SW 1271 (cell line): ENCODE measurements at places on chromosomes 16 and 17.

DNA sequence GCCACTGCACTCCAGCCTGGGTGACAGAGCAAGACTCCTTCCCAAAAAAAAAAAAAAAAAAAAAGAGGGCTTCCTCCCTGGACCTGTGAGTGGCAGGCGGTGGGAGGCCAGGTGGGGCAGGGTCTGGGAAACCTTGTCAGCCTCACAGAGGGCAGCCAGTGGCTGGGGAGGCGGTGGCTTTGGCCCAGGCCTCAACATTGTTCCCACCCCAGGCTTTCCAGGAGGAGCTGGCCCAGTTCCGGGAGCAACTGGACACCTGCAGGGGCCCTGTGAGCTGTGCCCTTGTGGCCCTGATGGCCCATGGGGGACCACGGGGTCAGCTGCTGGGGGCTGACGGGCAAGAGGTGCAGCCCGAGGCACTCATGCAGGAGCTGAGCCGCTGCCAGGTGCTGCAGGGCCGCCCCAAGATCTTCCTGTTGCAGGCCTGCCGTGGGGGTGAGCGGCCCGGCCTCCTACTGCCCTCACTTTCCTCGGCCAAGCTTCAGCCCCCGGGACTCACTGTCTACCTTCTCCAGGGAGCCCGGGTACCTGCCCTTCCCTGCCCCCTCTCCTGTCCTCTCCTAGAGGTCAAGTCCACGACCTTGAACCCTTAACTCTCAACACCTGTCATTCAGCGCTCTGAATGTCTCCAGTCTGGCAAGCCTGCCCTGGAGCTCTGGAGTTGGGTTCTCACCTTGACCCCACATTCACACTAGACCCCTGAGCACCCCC is 12.4 kb downstream of the ZNF213 start:
- DNase-seq, result no peak

GRCh38 chr17:17104494-17104893 is 62.2 kb downstream of the MPRIP start:
- no peak for DNase-seq

DNA sequence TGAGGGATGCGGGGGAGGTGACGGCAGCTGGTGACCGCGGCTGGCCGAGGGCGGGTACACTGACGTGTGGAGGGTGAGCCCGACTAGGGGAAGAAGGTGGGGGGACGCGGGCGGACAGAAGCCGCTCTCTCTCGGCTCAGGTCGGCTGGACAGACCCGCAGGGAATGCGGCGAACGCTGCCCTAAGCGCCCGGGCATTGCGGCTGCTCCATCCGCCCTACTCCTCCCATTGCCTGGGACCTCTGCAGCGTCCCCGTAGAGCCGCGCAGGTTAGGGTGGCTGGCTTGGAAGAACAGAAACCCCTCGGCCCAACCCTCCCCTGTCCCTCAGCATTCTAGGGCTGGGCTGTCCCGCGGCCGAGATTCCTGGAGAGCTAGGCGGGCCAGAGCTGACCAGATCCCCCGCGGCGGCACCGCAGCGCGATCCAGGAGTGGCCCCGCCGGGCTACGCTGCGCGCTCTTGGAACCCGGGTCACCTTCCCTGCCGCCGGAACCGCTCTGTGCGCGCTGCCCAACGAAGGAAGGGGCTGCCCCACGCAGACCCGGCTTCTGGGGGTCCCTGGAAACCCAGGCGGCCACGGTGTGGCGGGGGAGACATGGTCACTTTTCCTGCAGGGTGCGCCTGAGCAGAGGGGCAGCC is 3.0 kb downstream of the DLX4 start:
- DNase-seq, result no peak

- DNase-seq, result no peak
Observed at GRCh38 chr17:60671482-60671881, 6.2 kb upstream of the BCAS3 start.

DNA sequence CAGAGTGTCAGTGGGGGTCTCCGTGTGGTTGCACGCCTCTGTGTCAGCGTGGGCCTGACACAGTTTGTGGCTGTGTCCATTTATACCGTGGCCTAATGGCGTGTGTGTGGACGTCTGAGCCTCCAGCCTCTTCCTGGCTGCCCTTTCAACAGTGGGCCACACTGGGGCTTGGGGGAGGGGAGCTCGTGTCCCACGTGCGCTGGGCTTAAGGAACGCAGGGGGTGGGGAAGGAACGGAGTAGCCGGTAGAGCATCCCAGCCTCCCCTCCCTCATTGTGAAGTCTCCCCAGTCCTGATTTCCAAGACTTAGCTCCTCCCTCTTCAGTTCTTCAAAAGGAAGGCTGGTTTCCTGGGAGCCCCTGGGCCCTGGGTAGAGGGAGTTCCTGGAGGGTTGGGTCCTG is 9.5 kb upstream of the HES7 start:
- no peak for DNase-seq

DNA sequence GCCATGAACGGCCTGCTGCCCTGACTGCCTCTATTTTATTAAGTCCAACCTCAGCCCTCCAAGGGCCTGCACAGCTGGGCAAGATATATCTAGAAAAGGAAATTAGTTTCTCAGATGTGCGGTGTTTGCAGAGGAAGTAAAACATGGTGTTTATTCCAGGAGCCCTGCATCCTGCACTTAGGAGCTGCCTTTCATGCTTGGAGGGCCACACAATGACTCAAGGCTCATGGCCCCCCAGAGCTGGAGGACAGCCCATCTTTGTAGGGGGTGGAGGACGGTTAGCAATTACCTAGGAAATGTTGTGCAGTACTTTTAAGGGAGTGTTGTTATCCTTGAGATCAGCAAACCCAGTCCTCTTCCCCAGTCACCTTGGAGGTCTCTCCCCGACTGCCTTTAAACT is 80.5 kb downstream of the COPRS start:
- DNase-seq, result no peak

DNA sequence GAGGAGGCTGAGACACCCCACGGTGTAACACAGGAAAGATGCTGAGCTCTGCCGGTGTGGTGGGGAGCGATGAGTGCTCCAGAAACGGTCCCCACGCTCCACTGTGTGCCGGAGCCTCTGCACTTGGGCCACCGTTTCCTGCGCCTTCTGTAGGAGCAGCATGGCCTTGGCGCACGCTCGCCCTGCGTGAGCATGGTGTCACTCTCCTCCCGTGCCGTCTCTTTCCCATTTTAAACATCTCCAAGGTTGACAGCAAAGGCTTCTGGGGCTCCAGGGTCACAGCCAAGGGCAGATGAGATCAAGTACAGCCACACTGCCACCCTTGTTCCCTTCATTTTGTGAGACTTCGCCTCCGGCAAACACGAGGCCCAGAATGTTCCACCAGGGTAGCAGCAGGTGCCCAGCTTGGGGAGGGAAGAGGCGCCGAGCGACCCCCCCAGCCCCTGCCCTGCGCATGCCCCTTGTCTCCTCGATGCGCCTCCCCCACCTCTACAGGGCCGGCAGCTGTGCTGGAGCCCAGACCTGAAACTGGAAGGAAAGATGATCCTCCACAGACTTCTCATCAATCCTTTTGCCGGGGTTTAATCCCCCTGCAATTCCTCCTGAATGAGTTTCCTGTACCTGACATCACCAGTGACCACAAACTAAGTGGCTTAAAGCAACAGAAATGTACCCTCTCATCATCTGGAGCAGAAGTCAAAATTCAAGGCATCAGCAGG is 19.9 kb upstream of the OSGIN1 start:
- DNase-seq, result no peak

GRCh38 chr16:68993885-68994284 is 111.6 kb upstream of the HAS3 start:
- DNase-seq, result peak; percentile 72

DNA sequence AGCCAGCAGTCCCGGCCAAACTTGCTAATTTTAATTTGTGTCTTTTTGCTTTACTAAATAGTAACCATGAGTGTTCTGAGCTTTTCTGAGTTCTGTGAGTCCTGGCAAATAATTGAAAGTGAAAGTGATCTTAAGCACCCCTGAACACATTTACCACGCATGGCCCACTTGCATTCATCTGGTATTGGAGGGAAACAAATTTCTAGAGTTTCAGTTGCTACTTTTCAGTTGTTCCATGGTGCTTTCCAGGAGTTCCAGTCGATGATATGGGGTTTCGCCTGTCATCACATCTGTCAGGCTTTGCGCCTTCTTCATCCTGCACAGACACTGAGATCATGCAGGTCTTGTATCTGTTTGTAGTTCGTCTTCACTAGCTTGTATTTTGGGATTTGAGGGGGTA is 44.1 kb downstream of the CRLF3 start:
- no peak for DNase-seq

- DNase-seq, result no peak
Observed at GRCh38 chr16:64983231-64983630, 138.6 kb downstream of the CDH11 start.

- DNase-seq, result no peak
Observed at GRCh38 chr17:2123375-2124251, 68.7 kb downstream of the HIC1 start.

GRCh38 chr16:28879261-28879840 is 1.1 kb downstream of the ATP2A1 start:
- no peak for DNase-seq

DNA sequence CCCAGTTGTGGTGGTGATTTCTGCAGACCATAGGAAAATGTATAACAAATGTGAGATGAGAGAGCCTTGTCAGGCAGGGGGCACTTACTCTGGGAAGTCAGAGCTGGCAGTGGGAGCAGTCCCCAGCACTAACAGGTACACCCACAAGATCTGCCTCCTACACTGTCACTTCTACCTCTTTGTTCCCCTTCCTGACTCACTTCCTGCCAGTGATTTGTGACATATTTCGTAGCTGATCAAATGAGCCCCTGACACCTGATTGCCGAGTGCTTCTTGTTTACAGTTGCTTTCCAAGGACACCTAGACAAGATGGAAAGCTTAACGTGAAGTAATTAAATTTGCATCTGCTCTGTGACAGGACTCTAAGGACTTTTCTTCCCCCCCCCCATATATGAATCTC is 40.5 kb downstream of the FTO start:
- DNase-seq, result no peak

DNA sequence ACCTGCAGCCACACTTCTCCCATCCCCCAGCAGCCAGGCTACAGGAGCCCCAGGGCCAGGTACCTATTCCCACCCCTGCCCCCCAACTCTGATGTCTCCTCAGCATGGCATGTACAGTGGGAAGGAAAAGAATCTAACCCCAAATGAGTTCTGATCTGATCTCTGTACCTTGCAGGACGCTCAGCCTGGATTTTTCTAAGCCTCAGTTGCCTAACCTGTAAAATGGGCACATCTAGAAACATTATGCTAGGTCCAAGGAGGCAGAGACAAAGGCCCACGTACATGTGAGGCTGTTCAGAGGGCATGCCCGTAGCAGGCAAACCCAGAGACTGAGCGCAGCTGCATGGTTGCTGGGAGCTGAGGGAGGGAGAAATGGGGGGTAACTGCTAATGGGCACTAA is 35.1 kb downstream of the SLC38A8 start:
- no peak for DNase-seq

DNA sequence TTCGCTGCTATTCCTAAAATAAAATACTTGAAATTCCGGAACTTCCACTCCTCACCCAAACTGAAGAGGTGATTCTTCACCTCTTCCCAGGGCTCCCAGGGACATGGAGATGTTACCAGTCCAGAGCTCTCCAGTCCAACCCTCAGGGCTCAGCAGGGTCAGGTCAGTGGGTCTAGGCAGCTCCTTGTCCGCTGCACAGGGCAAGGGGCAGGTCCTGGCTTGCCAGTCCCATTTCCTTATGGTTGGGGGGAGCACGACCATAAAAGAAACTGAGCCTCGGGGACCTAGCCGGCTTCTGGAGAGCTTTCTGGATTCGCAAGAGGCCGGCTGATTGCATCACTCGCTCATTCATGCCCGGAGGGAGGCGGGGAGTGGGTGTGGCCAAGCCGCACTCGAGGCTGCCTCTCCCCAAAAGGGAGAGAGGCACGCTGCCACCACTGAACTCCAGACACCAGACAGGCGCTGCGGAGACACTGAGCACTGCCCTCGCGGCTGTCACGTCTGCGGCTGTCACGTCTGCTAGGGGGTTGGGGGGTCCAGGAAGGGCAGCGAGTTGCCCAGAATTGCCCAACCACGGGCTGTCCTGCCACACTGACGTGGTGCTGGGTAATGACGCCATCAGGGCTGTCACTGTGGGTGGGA is 15.8 kb downstream of the SLC7A5 start:
- DNase-seq, result no peak

DNA sequence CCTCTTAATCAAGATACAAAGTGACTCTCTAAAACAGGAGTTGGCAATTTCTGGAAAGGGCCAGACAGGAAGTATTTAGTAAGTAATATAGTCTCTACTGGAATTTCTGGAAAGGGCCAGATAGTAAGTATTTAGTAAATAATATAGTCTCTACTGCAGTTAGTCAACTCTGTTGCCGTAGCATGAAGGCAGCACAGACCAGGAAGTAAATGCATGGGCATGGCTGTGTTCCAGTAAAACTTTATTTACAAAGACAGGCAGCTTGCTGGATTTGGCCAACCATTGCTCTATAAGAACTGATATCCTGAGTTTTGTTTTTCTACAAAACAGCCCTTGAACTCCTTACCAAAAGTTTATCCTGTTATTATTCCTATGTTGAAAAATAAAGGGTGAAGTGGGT is 16.9 kb downstream of the LDAF1 start:
- no peak for DNase-seq

DNA sequence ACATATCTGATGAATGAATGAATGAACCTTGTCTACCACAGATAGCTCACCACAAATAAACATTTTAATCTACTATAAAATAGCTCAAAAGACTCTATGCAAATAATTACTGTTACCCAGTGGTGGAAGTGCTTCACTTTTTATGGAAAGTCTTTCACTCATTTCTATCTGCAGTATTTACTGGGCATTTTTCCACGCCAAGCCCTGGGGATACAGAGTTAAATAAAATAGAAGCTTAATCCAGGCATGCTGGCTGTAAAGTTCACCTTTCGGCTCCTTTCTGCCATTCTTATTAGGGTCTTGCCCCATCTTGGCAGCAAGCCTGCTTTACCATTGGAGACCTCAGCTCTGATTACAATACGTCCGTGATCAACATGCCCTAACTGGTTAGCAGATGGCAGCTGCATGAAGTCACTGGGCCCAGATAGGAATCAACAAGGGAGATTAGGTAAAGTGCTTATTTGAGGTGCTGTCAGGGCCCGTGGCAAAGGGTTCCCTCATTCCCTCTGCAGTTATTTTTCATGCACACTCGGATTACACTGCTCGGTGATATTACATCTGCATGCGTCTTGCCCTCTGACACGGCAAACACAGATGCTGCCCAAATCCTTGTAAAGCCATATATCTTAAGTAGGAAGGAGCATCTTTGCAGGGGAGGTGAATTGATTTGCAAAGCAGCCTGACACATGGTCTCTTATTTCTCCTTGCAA is 648.9 kb downstream of the WWOX start:
- DNase-seq, result no peak
